ENCODE measurements at places on chromosomes 1 and 21. TPM values are rescaled to one million over a fixed set of nuclear protein-coding genes. Genes with fewer than 3 reads are reported as not detected.

Gene C1orf87
- total RNA-seq = not detected

Gene ZNF281
- total RNA-seq = 8.7 TPM

Gene FAM72B
- total RNA-seq = 0.12 TPM

Gene ITLN1
- total RNA-seq = 0.37 TPM

Gene IFNLR1
- total RNA-seq = 0.05 TPM

Gene THRAP3
- 89.7 TPM for total RNA-seq

Gene C1orf141
- total RNA-seq = not detected

Gene KISS1
- total RNA-seq = not detected

Gene HEATR1
- 28.7 TPM for total RNA-seq

Gene ATPAF1
- total RNA-seq = 19.9 TPM

Gene AMY2A
- not detected for total RNA-seq
